ENCODE measurements at places on chromosomes 7 and 10.

GRCh38 chr10:77350711-77351119 lies 286.9 kb downstream of the KCNMA1 start:
- DNase-seq = no peak

GRCh38 chr10:30052062-30052461 lies 7.3 kb downstream of the JCAD start:
- no peak for DNase-seq

DNA sequence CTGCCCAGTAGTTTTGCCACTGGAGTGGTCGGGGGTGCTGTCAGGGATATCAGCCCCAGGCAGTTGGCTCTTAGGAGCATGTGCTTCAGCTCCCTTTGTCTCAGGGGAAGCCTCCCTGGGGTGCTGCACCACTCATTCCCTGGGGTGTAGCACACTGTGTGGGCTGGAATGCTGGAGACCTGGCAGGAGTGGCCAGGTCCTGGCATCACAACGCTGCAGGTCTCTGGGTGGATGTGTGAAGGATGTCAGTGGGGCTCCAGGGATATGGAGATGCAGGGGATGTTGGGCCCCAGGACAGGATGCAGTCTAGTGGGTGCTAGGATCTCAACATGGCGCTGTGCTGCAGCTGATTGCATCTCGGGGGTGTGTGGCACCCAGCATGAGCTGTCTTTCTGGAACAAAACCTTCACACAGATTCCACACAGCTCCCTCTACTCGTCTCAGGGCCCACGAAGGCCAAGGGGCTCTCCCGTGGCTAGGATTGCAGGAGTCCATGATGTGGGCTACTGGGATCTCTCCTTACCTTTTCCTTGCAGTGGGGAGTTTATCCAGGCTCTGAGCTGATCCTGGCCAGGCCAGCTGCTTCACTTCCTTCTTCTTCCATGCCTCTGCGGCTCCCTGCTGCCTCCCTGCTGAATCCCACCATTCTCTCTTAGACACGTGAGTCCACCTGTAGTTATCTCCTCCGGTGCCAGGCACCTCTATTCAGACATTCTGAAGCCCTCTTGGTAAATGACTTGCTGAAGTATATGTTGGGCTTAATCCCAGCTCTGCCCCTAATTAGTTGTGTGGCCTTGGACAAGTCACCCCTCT lies 295.1 kb downstream of the RPS24 start:
- no peak for DNase-seq

- no peak for DNase-seq
These were observed 54.8 kb downstream of the DAGLB start for GRCh38 chr7:6392712-6393666.

- no peak for DNase-seq
These were observed 26.4 kb downstream of the DRGX start for GRCh38 chr10:49369216-49370162.

DNA sequence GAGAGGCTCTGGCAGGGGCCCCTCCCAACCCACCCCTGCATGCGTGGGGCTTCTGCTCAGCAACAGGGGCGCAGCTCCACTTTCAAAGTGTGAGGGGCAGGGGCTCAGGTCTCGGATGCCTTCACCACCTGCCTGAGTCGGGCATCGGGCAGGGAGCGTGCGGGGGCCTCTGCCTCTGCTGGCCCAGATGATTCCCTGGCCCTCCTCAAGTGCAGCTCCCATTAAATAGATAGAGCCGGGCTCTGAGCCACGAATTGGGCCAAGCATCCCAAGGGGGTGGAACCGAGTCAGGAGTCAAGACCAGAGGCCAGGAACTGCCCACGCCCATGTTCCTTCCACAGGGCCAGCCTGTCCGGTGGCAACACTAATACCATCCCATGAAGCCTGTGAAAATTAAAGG lies 108.9 kb upstream of the FAM20C start:
- no peak for DNase-seq

DNA sequence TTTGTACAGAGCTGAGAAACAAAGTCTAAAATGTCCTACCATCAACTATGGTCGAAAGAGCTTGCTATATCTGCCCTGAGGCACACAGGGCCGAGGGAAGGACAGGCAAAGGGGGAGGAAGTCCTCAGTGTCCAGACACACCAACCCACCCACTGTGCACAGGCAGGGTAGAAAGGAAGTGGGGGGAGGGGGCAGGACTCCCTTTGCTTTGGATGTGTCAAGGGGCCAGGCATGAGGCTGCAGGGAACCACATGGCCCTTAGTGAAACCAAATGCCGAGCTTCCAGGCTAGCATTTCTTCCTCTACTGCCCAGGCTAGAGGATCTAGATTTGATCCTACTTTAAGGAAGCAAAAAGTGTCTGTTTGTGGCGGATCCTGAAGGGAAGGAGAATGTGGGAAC lies 28.6 kb downstream of the KCNH2 start:
- no peak for DNase-seq

GRCh38 chr10:34041871-34042270 lies 707.4 kb upstream of the NRP1 start:
- DNase-seq = no peak

GRCh38 chr7:80918399-80918798 lies 452 bp downstream of the SEMA3C start:
- DNase-seq = no peak

- no peak for DNase-seq
These were observed 116.6 kb upstream of the GALNT17 start for GRCh38 chr7:71015252-71015900.

DNA sequence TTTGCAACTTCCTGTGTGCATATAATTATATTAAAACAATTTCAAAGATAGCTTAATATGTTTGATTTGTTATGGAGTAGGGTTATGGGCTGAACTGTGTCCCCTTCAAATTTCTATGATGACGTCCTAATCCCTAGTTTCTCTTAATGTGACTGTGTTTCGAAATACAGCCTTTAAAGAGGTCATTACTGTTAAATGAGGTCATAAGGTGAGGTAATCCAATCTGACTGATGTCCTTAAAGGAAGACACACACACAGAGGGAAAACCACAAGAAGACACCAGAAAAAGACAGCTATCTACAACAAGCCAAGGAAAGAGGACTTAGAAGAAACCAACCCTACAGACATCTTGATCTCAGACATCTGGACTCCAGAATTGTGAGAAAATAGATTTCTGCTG lies 407.4 kb downstream of the MAGI2 start:
- DNase-seq = no peak

GRCh38 chr7:26663874-26664273 lies 200.5 kb downstream of the SKAP2 start:
- no peak for DNase-seq

- DNase-seq = no peak
These were observed 169.3 kb upstream of the NPSR1 start for GRCh38 chr7:34488766-34489165.
